Right atrium auricular region (tissue), 2 donors: ENCODE measurements at places on chromosomes 16 and 17. TPM values are rescaled to one million over a fixed set of nuclear protein-coding genes. Genes with fewer than 3 reads are reported as not detected.
A peak's percentile ranks its signal among the peaks of the same experiment; 100 is the strongest.

SNX20 gene
- 0.89 TPM for total RNA-seq

SPATA2L gene
- total RNA-seq: 5.9 TPM

PLXDC1 gene
- 9.3 TPM for total RNA-seq

PARN gene
- 19.5 TPM for total RNA-seq

PRR15L gene
- total RNA-seq: 1.2 TPM

WIPI1 gene
- total RNA-seq: 50.3 TPM

HSD17B1 gene
- total RNA-seq: 0.39 TPM

DNA sequence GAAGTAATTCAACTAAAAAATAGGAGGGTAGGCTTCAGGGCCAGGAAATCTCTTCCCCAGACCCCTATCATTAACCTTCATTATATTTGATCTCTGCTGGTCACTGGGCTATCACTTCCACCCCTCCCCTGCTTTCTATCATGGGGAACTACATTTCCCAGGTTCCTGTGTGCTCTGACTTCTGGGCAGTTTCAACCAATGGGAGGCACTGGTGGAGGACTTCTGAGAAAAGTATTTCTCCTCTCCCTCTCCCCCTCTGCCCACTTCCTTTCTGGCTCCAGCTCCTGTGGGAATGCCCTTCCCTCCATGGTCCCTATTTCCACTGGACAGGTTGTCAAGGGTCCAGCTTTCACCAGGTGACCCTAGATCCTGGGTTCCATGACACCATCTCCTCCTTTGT lies 364.4 kb downstream of the C16orf95 start:
- H3K27ac ChIP-seq: peak overlapping the region; percentile 30
- H3K36me3 ChIP-seq: no peaks in the 10 kb centered on the region
- H3K27me3 ChIP-seq: no peaks in the 10 kb centered on the region
- DNase-seq: no peak

DNA sequence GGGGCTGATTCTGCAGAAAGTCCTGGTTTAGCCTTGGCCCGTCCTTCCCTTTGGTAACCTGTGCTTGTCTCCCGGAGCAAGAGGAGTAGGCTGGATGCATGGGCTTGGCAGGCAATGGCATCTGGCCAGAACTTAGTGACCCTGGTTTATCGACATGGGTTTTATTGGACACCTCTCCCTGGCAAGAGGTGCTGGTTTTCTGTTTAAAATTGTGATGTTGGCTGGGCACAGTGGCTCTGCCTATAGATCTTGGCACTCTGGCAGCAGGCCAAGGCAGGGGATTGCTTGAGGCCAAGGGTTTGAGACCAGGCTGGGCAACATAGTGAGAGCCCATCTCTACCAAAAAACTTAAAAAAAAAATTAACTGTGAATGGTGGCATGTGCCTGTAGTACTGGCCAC lies 31.2 kb downstream of the SLC12A3 start:
- no peaks in the 10 kb centered on the region for H3K36me3 ChIP-seq
- no peaks in the 10 kb centered on the region for H3K4me1 ChIP-seq
- no peak overlapping the region for H3K27ac ChIP-seq
- no peak overlapping the region for H3K4me3 ChIP-seq
- no peak for DNase-seq
- H3K27me3 ChIP-seq: no peaks in the 10 kb centered on the region

GRCh38 chr17:38453951-38454421 lies 25.7 kb downstream of the ARHGAP23 start:
- no peaks in the 10 kb centered on the region for H3K27me3 ChIP-seq
- peaks cover 11% of the 10 kb centered on the region for H3K36me3 ChIP-seq
- H3K4me1 ChIP-seq: peaks cover 6% of the 10 kb centered on the region
- no peak for DNase-seq
- peak overlapping the region; percentile 91 for H3K27ac ChIP-seq
- H3K4me3 ChIP-seq: peak overlapping the region; percentile 34

- H3K4me3 ChIP-seq: no peak overlapping the region
- H3K4me1 ChIP-seq: no peaks in the 10 kb centered on the region
- no peaks in the 10 kb centered on the region for H3K27me3 ChIP-seq
- peak; percentile 61 for DNase-seq
Observed at GRCh38 chr17:38550661-38551060, 55.1 kb downstream of the SRCIN1 start.

DNA sequence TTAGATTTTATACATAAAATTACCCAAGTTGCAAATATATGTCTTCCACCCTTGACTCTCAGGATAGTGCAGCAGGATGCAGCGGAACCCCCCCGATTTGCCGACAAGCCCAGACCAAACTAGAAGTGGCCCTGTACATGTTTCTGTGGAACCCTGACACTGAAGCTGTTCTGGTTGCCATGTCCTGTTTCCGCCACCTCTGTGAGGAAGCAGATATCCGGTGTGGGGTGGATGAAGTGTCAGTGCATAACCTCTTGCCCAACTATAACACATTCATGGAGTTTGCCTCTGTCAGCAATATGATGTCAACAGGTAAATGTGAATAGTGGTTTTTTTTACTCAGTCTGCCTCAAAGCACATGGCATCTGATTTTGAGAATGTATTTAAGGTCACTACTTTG lies 70.7 kb downstream of the OMG start:
- DNase-seq: no peak
- no peak overlapping the region for H3K4me3 ChIP-seq
- no peak overlapping the region for H3K27ac ChIP-seq
- H3K27me3 ChIP-seq: no peaks in the 10 kb centered on the region

DNA sequence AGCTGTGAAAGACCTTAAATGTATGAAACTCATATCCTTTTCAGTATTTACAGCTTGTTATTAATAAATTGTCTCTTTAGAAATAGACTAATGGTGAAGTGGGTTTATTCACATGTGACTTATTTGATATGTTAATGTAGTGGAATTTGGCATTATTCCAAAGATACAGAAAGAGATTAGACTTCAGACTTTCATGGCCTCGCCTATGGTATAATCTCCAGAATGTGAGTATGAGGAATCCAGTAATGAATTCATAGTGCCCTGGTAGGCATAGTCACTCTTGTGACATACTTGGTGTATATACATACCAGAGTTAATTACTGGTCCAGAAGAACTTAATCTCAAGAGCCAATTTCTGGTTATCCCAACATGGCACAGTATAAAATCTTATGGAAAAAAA lies 72.7 kb downstream of the OMG start:
- H3K4me3 ChIP-seq: no peak overlapping the region
- no peak for DNase-seq
- no peak overlapping the region for H3K27ac ChIP-seq
- H3K4me1 ChIP-seq: no peaks in the 10 kb centered on the region
- H3K36me3 ChIP-seq: peaks cover 24% of the 10 kb centered on the region
- H3K27me3 ChIP-seq: no peaks in the 10 kb centered on the region

GRCh38 chr16:84782846-84783245 lies 36.9 kb upstream of the CRISPLD2 start:
- H3K27ac ChIP-seq: no peak overlapping the region
- no peaks in the 10 kb centered on the region for H3K4me1 ChIP-seq
- H3K4me3 ChIP-seq: no peak overlapping the region
- no peak for DNase-seq
- peaks cover 20% of the 10 kb centered on the region for H3K36me3 ChIP-seq

GRCh38 chr16:62149631-62150030 lies 113.4 kb upstream of the CDH8 start:
- no peaks in the 10 kb centered on the region for H3K36me3 ChIP-seq
- DNase-seq: no peak
- no peaks in the 10 kb centered on the region for H3K4me1 ChIP-seq
- H3K27ac ChIP-seq: no peak overlapping the region
- no peaks in the 10 kb centered on the region for H3K27me3 ChIP-seq
- no peak overlapping the region for H3K4me3 ChIP-seq
